ENCODE measurements at places on chromosomes 4 and X.

GRCh38 chrX:74906417-74906816 is 18.8 kb downstream of the NEXMIF start:
- DNase-seq, result no peak

GRCh38 chrX:75155447-75155826 is 646 bp downstream of the ABCB7 start:
- no peak for DNase-seq

DNA sequence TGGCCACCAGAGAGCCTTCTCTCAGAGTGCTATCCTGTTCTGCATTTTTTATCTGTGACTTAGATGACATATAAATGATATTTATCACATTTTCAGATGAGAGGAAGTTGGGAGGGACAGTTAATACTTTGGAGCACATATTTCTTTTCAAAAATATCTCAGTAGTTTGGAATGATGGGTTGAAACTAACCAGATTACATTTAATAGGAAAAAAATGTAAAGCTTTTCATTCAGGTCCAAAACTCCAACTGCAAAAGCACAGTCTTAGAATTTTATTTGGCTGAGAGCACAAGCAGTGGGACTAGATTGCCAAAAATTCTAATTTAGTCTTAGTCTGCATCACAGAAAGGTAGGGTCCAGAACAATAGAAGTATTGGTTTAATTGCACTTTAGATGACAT is 248.2 kb upstream of the TEX13A start:
- DNase-seq, result no peak

GRCh38 chr4:40255393-40256281 is 58.8 kb downstream of the RHOH start:
- DNase-seq, result no peak

DNA sequence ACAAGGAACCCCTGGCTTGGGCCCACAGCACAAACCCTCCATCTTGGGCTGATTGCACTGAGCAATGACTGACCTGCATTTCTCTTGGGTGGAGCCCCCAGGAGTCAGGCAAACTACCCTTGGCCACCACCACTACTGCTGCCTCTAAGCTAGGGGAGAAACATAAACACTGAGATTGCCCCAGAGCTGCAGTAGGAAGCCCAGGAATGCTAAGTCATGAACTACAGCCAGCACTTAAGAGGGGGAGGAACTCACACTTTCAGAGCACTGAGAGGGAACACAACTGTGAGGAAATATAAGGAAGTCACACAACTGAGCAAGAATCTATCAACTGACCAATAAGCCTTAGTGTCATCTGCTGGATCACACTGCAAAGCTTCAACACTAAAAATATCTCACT is 111.6 kb upstream of the PPP3CA start:
- DNase-seq, result no peak

GRCh38 chr4:47031011-47031678 is at the start of gene GABRB1:
Gene GABRB1 (plus strand): TSS chr4:47031567.
- DNase-seq, result no peak

DNA sequence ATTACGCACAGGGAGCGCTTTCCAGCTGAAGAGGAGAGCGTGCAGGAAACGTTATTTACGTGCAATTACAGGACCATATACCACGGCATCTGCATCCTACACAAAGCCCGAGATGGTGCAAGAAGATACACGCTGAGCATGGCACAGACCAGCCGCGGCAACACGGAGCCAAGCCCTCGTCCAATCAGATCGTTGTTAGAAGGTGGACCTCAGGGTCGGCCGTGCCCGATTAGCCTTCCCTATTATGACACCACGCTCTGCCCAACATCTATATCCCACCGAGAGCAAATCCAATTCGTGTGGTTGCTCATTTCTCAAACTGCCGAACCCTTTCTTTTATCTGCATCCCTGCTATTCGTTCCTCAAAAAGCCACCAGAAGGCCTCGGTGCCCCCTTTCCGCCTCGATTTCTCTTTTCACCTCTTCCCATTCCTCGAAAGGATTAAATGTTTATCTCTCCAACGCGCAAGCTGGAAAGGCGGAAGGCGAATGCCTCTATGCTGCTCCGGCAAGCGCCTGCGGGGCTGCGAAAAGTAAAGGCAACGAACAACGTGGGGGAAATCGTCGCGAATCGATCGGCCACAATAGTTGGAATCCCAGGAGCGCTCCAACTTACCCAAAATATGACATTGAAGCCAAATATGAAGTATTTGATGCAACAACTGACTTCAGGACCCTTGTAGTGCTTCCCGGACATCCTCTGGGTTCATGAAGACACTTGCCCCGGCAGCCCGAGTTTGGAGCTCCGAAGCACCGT is 702 bp downstream of the TSPAN5 start:
- DNase-seq, result peak; percentile 23

- DNase-seq, result no peak
Measured at GRCh38 chr4:139469216-139469615, 15.3 kb downstream of the RAB33B start.

Measured in effector memory CD4-positive, alpha-beta T cell (primary cell).